ENCODE measurements at places on chromosomes 7 and 10.

DNA sequence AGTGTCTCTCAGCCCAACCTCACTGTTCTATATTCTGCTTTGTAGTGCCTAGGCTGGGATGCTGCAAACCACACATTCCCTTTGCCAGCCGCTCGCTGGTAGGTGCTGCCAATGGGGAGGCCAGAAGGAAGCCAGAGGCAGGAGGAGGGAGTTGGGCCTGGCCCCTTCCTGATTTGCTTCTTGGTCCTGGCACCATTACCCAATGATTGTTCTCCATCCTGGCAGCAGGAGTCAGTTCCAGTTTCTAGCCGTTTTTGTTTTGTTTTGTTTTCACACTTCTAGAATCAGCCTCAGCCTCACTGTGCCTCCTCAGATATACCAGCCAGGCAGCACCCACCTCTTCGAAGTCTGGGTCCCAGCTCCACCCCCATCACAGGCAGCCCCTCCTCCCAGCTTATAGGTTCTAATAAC, 27.4 kb upstream of the LOXL4 start:
- DNase-seq, result no peak

DNA sequence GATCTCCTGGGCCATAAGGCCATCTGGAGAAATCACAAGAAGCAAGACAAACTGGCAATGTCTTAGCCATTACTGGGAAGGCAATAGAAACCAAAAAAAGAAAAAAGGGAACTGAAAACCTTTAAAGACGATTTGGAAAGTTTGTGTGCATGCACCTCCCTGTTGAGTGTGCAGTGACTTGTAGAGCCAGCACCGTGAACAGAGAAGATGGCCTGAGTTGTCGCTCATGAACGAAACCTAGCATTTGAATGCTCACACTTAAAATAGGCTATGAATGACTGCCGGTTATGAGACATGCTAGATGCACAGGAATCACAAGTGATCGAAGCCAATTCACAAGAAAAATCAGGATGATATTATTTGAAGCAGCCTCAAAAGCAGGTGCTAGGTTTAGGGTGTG, 151.3 kb upstream of the ADO start:
- DNase-seq, result no peak

DNA sequence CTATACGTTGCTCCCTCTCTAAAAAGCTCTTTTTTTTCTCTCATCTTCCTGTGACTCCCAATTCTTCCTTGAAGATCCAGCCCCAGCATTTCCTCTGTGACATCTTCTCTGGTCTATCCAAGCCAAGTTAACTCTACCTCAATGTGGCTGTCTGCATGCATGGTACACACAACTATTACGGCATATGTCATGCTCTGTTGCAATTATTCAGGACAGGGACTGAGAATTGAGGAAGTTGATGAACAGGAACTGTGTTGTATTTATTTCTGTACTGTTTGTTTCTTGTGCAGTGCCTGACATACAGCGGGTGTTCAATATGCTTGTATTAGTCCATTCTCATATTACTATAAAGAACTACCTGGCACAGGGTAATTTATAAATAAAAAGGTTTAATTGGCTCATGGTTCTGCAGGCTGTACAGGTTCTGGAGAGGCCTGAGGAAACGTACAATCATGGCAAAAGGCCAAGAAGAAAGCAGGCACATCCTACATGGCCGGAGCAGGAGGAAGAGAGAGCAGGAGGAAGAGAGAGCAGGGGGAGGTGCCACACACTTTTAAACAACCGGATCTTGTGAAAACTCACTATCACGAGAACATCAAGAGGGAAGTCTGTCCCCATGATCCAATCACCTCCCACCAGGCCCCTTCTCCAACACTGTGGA, 6.3 kb downstream of the TRPV5 start:
- DNase-seq, result no peak

DNA sequence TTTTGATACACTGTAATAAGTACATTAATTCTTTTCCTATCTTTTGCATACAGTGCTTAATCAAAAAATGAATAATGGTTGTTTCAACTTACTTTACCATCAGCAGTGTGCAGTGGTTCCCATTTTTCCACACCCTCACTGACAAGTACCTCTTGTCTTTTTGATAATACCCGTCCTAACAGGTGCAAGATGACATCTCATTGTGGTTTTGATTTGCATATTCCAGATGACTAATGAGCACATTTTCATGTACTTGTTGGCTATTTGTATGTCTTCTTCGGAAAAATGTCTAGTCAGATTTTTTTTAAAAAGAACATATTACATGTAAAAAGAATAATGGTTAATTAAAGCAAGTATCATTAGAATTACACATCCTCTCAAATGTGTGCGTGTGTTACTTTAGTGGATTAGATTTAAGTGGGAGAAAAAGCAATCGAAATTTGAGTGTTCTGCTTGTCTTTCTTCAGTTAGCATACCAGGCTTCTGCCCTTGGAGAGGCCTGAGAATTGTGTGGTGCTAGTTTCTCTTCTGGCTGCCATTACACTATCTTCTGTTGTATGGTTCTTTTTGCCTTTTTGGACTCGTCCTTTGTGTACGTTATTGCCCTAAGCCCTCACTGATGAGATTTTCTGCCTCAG, 291.2 kb downstream of the AUTS2 start:
- no peak for DNase-seq

DNA sequence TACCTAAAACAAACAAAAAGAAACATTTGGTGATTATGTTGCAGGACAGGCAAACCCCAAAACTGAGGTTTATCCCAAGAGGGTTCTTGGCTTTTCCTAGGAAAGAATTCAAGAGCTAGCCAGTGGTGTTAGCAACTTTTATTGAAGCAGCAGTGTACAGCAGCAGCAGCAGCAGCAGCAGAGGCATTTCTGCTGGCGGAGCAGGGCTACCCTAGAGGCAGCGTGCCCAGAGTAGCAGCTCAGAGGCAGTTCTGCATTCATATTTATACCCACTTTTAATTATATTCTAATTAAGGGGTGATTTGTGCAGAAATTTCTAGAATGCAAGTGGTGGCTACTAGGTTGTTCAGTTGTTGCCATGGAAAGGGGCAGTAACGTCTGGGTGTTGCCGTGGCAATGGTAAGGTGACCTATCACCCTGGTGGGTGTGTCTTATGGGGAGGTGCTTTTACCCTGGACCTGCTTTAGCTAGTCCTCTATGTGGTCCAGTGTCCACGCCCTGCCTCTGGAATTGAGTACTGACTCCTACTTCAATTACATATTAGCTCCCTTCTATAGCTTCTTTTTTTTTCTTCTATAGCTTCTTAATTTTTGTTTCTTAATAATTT, 53.9 kb downstream of the VCL start:
- no peak for DNase-seq

- no peak for DNase-seq
These were observed 585.2 kb upstream of the CELF2 start for GRCh38 chr10:10432296-10433035.

DNA sequence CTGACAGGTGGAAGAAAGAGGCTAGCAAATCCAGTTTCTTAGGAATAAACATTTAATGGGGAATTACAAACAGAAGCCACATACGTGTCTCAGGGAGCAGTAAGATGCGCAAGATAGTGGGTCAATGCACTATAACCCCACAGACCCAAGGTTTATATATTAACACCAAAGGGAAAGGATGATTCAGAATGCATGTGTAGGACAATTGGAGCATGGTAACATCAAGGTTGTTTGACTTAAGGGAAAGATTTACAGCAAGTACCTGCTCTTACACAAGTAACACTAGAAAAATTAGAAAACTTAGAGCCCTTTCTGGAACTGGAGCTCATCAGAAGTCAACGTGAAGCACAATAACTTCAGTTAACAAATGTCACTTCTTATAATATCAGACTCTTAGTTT, 161.1 kb upstream of the ZWINT start:
- no peak for DNase-seq

DNA sequence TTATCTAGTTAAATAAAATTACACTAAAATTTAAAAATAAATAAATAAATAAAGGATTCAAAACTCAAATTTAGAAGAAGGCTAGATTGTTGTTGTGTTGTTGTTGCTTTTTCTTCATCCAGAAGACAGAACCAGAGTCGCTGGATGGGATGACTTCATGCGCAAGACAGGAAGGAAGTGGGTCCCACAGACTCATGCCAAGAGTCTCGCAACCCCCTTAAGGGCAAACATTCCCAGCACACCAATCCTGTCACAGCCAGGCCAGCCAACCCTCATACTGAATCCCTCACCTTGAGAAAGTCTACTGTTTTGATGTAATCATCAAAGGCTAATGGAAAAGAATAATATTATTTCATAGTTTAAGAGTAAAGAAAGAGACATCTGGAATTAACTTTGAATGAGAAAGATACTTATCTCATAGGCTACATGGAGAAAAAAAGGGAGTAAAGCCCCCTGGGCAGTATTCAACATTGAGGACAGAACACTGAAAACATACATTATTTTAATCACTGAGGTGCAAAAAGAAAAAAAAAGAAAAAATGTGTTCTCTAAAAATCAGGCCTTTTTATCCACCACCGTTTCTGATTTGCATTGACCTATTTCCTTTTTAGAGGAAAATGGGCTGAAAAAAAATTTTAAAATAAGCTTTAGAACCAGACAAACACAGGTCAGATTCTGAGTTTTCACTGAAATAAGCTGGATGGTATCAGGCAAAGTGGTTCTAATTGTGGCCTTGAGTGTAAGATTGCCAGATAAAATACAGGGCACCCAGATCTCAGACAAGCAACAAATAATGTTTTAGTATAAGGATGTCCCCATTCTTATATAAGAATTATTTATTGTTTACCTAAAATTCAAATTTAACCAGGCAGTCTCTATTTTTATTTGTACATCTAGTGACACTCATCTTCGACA, 826.5 kb downstream of the TNS3 start:
- DNase-seq, result no peak

Measured in activated CD4-positive, alpha-beta T cell treated with anti-CD3 and anti-CD28 coated beads for 4 hours (primary cell).